ENCODE measurements at places on chromosomes 2 and 18.

- no peak for DNase-seq
Measured at GRCh38 chr2:88557290-88557689, 70.0 kb downstream of the EIF2AK3 start.

DNA sequence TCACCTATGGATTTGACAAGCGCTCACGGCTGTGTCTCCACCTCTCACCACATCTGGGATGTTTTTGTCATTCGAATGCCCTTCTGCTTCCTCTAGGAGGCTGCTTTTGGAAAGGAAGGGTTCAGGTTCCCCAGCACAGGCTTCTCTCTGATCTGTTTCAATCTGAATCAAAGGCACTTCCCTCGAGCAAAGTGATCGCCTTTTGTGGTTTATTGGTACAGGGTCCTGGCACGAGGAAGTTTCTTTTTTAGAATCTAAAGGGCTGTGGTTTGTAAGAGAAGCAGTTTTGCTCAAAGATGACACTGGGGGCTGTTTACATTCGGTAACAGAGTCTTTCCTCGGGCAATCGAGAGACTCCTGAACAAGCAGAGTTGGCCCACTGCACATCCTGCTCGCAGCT is 145.0 kb downstream of the DAW1 start:
- DNase-seq = no peak

DNA sequence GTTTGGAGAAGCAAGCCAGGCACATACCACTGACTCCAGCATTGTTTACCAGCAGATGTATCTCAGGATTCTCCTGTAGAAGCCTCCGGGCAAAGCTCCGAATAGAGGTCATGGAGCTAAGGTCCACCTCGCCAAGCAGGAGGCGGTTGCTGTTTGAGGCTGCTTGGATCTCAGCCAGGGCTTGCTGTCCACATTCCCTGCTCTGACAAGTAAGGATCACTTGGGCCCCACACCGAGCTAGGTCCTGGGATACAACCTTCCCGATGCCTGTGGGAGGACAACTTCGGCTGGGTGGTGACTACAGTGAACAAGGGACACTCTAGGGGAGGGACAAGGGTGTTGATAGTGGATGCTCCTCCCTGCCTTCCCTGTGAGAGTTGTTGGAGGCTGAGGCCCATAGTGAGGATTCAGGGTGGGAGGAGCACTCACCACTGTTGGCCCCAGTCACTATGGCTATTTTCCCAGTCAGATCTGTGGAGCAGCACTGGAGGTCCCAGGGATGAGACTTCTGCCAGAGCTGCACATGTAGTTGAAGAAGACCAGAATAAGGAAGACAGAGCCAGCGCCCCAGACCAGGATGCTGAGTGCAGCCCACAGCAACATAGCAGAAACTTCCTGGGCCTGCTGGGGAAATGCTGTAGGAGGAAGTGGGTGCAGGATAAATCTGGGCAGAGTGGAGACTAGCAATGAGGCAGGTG is 8.3 kb downstream of the C2orf81 start:
- no peak for DNase-seq

DNA sequence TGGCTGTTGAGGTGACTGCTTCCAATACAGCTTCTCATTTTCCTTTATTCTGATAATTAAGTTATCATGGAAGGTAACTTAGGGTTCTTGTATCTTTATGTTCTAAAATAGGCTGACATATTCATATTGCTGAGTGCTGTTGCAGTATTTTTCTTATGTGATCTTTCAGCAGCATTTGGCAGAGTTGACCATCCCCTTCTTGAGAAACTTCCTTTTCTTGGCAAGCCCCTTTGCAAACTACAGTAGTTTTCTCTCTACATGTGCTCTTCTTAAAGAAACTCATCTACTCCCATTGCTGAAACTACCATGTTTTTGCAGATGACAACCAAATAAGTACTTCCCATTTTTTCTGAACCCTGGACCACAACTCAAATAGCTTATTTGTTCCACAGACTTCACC is 476.5 kb upstream of the TRIB2 start:
- DNase-seq = no peak

DNA sequence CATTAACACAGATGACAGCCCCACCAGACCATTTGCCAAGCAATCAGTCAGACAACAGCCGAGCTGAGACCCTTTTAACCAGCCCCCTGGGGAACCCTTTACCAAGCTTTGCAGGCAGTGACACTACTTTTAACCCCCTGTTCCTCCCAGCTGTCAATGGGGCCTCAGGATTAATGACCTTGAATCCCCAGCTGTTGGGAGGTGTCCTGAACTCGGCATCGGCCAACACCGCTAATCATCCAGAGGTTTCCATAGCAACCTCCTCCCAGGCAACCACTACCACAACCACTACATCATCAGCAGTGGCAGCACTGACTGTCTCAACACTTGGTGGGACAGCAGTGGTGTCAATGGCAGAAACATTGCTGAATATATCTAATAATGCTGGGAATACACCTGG is 160.9 kb upstream of the EPC2 start:
- DNase-seq = no peak

DNA sequence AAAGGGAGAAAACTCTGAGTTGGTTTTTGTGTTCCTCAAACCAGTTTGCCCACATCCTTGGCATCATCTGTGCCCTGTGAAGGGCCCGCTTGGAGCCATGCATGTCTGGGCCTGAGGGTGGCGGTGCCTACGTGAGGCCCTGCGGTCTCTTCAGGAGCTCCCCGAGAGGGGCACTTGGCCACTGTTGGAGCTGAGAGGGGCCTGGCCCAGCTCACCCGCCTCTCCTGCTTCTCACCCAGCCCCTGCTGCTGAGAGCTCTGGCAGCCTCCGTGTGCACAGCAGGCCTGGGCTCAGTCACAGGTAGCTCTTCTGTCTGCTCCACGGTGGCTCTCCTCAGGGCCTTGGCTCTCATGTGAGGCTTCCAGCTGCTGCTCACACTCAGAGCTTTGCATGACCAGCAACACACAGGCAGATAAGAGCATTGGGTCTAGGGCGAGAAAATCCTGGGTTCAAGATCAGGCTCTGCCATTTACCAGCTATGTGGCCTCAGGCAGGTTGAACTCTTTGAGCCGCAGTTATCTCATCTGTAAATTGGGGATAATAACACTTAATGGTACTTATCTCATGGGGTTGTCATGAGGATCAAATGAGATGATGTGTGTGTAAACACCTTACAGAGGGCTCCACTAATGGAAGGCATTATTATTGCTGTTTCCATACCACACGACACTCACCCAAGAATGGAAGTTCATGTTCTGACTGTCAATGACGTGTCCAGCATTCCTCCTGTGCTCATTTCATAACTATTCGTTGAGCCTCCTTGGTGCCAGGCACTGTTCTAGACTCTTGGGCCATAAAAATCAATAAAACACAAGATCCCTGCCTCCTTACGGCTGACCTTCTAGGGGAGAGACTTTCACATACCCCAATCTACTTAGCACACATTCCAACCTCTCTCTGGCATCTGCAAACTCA is 41.6 kb upstream of the PLB1 start:
- DNase-seq = no peak

DNA sequence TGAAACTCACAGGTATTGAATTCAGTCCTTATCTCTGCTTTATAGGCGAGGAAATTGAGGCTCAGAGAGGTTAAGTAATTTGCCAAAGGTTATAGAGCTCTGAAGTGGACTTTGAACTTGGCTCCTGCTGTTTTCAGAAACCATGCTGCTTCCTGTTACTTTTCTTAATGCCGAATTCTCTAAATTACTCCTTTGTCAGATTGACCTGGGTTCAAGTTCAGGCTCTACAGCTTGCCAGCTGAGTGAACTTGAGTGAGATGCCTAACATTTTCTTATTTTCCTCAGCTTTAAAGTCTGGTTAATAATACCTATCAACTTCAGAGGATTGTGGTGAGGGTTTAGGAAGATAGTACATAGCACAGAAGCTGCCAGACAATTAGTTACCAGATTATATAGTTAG is 3.4 kb downstream of the ASAP2 start:
- DNase-seq = no peak

GRCh38 chr2:9069543-9069942 is 66.1 kb upstream of the MBOAT2 start:
- no peak for DNase-seq

DNA sequence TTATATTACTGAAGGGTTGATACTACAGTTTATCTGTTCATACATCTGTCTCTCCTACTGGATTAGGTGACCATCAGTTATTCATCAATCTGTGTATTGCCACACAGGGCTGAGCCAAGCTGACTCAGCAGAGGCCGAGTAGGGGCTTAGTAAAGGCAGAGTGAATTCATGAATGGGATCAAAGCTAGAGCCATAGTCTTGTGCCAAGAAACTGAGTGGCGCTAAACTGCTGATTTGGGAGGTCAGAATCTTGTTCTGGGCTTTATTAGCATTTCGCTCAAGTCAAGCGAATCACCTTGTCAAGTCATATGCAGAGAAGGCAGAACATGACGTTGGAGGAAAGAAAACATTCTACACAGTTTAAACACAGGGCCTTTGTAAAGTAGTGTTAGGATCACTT is 34.1 kb downstream of the SOCS6 start:
- DNase-seq = peak; percentile 80

GRCh38 chr18:49625021-49625691 is 63.3 kb downstream of the LIPG start:
- DNase-seq = peak; percentile 53

GRCh38 chr2:138974651-138975050 is 194.5 kb upstream of the NXPH2 start:
- no peak for DNase-seq

DNA sequence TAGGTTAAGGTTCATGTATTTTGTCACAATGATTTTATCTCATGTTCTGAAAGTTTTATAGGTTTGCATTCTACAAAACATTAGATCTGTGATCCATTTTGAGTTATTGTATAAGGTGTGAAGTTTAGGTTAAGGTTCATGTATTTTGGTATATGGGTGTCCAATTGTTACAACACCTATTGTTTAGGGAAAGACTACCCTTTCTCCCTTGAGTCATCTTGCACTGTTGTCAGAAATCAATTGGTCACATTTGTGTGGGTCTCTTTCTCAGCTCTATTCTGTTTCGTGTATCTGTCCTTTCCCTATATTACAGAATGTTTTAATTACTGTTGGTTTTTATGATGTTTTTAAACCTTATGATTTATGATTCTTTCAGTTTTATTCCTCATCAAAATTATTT is 192.3 kb downstream of the MCFD2 start:
- no peak for DNase-seq

GRCh38 chr2:166375195-166375735 is 479 bp downstream of the SCN9A start:
- no peak for DNase-seq

DNA sequence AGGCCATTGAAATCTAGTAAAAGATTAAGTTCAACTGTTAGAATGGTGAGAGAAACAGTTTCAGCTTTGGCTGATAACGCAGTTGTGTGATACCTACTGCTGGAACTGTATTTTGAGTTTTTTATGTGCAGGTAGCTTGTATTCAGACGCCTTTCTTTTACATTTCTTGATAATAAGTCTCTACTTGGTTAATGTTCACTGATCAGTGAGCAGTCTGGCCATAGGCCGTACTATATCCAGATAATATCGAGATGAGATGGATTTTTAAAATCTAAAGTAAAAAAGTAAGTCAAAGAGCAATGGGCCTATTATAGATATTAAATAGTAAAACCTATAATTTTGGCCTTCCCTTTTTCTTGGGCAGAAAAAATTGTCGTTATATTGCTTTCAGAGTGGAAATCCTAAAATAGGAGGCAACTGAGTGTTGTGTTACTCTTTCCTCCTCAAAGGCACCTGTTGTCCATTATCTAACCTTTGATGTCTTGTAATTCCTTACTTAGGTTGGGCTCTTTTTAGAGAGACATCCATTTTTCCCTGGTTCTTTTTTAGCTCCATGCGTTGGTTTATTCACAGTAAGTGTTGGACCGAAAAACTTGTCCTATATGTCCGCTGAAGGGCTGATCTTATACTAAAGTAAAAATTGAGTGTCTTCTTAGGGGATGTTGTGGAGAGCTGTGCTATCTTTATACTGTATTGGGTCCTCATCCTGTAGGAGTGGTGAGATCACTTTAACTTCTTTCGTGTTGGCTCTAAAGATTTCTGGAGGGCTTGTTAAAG is 1.7 kb downstream of the EML4 start:
- peak; percentile 18 for DNase-seq

DNA sequence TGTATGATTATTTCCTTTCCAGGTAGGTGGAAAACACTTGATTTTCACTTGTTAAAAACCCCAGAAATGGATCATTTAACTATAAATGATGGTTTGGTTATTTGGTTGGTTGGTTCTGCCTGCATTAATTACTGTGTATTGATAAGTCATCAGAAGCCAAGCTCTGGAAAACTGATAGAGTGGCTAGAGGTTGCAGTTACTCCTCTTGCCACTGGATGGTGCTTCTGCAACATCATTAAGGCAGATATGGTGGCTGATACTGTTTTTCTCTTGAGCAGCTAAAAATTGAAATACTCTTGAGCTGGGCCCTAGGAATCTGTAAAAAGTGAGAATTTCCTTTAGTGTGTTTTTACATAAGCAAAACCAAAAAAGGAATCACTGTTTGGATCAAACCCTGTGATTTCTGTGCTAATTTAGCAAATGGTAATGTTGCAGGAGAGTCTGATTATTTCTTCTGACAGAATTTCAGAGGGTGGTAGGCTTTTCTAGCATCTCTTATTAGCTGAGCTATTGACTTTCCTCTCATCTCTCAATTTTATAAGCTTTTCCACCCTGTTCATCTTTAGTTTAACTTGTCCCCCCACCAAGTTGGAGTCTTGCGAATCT is 54.3 kb downstream of the RAB10 start:
- DNase-seq = no peak

DNA sequence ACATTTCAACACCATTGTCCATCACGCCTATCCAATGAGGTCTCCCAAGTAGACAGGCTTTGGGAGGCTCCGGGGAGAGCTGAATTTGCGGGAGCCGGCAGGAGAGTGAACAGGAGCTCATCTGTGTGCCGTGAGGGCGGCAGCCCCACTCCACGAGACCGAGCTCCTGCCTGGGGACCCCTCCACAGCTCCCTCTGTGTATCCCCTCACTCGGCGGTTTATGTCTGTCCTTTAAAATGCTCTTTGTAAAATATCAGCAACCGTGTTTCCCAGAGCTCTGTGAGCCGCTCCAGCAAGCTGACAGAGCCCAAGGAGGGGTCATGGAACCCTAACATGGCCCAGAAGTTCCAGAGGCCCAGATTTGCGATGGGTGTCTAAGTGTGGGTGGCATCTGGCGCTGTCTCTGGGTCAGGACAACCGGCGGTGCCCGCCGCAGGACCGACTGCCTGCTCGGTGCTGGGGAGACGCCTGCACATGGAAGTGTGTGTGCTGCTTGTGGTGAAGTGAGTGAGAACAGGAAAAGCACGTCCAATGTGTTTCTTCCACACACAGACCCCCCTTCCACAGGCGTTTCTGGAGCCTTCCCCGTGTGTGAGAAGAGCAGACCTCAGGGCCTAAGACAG is 34.8 kb downstream of the SLC66A2 start:
- DNase-seq = no peak

DNA sequence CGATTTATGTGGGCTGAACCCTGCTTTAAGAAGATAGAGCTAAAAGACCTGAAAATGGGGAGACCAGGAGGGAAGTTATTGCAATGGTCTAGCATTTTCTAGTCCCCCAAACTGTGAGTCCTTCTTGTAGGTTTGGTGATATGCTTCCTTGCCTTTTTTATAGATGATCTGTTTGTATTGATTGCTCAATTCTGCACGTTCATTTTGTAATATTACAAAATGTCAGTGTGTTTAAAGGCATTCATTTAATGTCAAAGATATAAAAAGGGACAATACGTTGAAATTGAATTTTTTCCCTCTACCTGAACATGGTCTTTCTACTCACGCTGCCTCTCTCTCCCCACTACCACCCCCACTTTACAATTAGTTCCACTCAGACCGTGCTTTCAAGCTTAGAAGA is 5.6 kb upstream of the FIGN start:
- no peak for DNase-seq

Measured in Caki2 (cell line).